ENCODE measurements at places on chromosomes 2 and 18.
A peak's percentile ranks its signal among the peaks of the same experiment; 100 is the strongest.

DNA sequence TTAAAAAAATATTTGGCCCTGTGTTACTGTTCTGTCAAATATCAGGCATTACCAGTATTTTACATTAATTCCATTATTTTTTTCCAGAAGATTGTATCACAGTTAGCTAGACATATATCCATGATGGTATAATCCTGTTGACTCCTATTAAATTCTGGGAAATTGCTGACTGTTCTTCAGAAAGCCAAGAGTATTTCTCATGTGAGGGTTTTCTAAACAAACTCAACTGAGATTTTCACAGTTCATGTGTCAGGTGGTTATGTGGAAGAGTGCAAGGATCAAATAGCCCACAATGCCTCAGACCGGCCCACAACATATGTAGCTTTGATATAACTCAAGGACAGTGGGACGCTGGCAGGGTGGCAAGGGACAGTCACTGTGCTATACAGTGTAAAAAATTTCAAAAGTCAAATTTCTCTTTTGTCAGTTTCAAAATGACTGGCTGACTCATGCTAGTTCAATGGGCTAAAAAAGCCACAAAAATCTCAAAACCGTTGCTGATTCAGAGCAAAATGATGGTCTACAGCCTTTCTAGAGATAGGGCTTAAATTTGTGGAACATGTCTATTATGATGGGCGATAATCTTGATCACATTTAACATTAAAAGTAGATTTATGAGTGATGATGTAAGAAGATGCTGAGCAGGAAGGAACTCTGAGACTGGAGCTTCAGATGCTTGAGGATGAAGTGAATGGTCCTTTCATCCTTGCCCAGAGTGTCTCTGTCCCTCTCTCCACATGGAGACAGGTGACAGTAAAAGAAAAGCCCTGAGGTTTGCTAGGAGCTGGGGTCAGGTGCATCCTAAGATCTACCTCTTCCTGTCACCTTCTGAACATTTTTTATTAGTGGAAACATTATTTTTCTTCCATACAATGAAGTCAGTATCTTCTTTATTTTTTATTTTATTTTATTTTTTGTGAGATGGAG is 175.8 kb upstream of the PIEZO2 start:
- DNase-seq, result no peak

GRCh38 chr2:191500566-191500883 is 177.4 kb upstream of the NABP1 start:
- DNase-seq, result no peak

- DNase-seq, result no peak
Measured at GRCh38 chr2:59425247-59425646, 1128.2 kb downstream of the BCL11A start.

DNA sequence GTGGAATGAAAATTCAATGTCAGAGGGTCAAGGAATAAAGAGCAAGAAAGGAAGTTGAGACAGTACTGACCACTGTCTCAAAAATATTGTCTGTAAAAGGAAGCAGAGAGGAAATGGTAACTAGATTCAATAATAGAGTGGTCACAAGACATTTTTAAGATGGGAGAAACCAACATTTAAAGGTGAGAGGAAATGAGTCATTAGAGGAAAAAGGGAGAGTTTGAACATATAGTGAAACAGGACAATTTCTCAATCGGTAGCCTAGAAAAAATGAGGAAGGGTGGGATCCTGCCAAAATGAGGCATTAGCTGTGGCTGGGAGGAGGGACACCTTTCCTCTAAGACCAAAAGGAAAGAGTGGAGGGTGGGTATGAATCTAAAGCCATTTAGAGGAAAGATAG is 288.5 kb downstream of the SP3 start:
- DNase-seq, result no peak

- peak; percentile 42 for DNase-seq
Measured at GRCh38 chr2:88199912-88200682, 30.0 kb downstream of the THNSL2 start.

Data from Ammon's horn (tissue), 1 donor.